Stimulated activated CD8-positive, alpha-beta memory T cell treated with anti-CD3 and anti-CD28 coated beads, Interleukin-2, amount 100 ng/mL, for 48 hours (primary cell): ENCODE measurements at places on chromosomes 11 and 22.

DNA sequence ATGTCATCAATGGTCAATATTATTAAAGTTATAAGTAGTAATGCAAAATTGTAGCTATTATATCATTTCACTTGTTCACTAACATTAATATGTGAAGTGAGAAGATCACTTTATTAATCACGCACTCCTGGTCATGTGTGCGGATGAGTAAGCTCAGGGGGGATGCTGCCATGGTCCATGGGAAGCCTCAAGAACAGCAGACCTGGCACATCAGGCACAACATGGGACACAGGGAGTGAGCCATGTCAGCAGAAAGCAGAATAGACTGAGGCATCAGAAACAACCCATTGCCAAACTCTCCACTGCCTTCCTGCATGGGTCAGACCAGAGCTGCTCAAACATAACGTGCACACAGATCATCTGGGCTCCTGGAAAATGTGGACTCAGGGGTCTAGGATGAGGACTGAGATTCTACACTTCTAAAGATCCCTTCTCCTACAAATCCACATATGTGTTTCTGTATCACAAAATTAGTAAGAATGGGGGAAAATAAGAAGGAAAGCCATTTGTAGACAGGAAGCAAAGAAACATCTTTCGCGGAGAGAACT, 63.8 kb upstream of the VPREB1 start:
- no peak for DNase-seq

GRCh38 chr22:32325811-32326237, 31.8 kb upstream of the RFPL3 start:
- DNase-seq = no peak

DNA sequence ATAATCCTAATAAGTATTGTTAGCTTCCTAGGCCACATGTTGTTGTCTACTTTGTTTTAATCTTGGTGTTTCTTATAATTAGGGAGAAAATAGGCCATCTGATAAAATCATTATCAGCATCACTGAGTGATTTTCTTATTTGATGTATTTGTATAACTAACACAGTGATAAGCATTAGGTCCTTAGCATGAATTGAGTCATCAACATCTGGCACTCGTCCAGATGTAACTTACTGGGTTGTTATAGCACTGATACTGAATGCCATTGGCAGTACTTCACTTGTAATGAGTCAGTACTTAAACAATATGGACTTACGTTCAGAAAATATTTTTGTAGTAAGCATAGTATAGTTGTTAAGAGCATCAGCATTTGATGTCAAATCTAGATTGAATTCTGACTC, 16.2 kb downstream of the API5 start:
- no peak for DNase-seq

- no peak for DNase-seq
These were observed 122.6 kb upstream of the SORL1-AS1 start for GRCh38 chr11:121575250-121575962.

GRCh38 chr11:10742460-10743208, 8.4 kb upstream of the CTR9 start:
- DNase-seq = no peak

DNA sequence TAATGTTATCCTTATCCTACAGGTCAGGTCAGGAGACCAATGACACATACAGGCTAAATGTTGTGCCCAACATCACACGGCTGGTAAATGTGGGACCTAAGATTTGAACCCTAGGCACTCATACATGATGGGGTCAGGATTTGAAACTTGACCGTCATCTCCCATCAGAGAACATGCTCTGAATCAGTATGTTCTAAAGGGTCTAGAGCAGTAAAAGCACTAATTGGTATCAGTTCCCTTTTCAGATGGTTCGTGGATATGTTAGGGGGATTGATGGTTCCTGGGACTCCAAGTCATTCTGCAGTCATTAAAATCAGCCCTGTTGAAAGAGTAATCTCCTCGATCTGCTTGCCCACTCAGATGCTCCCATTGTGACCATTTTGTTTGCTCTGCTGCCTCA, 65.5 kb downstream of the BMAL1 start:
- no peak for DNase-seq

DNA sequence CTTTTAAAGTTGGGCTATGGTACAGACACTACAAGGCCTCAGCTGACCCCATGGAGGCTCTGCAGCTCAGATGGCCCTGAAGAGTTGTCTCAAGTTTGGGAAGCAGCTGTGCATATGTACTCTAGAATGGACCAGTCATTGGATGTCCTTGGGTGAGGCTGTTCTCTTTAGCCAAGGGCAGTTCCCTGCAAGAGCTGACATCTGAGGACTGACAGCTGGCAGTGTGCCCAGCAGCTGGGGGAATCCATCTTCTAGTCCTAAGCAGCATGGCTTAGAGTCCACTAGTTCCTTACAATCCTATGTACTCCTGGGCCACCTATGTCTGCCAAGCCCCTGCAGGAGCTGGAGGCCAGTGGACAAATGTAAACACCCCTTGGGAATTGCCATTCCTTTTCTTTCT, 76.5 kb downstream of the C11orf91 start:
- no peak for DNase-seq
